ENCODE measurements at places on chromosomes 13 and 19.
A peak's percentile ranks its signal among the peaks of the same experiment; 100 is the strongest.

DNA sequence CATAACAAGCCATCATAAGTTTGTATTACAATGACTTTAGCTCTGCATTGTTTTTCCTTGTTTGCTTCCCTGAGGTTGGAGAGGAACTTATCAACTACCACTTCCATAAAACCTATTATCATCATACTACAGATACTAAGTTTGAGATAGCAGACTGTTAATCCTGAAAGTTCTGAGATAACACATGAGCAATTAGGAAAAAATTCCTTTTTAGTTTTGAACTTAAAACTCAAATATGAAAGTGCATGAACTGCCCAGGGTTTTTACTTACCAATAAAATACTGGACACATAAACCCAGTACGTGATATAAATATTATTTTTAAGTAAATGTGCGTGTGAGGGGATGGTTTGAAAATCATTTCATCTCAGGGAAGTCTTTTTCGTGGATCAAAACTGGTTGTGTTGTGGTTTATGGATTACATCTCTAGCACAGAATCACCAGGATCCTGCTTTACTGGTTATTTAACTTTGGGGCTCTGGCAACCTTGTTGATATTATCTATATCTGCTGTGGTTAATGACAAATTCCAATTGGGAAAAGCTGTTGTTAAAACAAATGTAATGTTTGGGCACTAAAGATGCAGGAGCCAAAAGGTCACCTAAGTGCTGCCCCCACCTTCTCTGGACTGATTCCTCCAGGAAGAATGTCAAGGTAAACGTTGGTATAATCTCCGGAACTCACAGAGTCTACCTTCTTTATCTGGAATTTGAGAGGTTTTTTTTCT is 12.4 kb downstream of the CDX2 start:
- DNase-seq: no peak

- no peak for DNase-seq
Observed at GRCh38 chr19:10111405-10111811, at the start of gene P2RY11. Gene P2RY11 (plus strand): TSS chr19:10111693. CDS start chr19:10111722, 29 bp downstream.

GRCh38 chr13:83162493-83162892 is 719.8 kb downstream of the SLITRK1 start:
- no peak for DNase-seq

DNA sequence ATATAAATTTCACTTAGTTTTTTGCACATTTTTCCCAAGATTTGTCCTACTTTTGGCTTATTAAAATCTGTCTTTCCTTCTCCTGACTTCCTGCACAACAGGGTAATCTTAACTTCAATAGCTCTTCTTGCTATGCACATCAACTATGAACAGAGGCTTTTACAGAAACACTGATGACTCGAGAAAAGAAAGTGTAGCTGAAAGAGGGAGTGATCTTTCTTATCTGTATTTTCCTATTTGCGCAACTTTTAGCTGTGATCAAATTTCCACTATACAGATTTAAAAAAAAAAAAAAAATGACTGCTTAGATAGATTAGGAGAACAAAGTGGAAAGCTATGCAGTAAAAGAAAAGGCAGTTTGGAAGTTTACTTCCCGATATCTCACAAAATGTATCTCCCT is 406.9 kb downstream of the LIG4 start:
- DNase-seq: no peak

GRCh38 chr13:45782327-45783045 is 69.1 kb downstream of the SIAH3 start:
- DNase-seq: no peak

DNA sequence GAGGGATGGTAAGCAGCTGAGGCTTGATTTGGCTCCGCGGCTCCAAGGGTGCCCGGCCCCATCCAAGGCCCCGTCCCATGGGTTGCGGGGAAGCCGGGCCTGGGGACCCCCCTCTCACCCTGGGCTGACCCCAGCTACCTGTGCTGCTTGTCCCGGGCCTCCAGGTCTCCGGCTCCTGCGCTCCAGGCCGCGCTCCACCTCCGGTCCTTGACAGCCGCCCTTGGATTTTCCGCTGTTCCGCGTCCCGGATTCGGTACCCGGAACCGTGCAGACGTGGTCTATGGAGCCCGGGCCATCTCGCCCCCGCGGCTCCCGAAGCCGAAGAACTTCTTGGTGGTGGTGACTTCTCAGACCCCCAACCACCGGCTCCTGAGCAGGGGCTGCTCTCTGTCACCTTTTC is 48.3 kb upstream of the C1QTNF9B start:
- no peak for DNase-seq

DNA sequence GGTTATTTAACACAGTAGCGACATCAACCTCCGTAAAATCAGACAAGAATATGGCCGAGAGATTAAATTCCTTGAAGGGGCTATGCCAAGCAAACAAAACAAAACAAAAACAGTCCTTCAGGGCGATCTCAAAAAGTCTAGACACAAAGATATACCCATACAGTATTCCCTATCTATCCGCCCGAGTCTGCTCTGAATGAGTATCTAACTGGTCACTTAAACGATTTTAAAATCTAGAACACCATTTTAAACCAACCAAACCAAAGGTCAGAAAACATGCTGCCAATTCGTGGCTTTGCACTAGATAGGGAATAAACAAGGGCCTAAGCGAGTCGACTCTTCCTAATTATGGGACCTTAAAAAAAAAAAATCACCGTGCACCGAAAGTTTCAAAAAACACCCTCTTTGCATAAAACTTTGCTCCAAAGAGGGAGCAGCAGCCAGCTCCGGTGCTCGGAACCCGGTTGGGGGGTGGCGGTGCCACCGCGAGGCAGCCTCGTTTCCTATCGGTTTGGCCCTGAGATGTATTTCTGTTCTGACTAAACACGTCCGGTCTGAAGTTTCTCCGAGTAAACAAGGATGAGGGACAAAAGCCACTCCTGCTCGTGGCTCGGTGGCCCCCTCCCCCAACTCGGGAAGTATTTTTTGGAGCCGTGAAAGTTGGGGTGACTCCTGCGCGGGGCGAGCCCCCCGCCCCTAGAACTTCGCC is 1.8 kb downstream of the HMGB1 start:
- peak; percentile 46 for DNase-seq

- no peak for DNase-seq
Observed at GRCh38 chr13:108102771-108103170, 112.6 kb downstream of the LIG4 start.

- DNase-seq: no peak
Observed at GRCh38 chr19:20422216-20423205, 143.1 kb downstream of the ZNF737 start.

DNA sequence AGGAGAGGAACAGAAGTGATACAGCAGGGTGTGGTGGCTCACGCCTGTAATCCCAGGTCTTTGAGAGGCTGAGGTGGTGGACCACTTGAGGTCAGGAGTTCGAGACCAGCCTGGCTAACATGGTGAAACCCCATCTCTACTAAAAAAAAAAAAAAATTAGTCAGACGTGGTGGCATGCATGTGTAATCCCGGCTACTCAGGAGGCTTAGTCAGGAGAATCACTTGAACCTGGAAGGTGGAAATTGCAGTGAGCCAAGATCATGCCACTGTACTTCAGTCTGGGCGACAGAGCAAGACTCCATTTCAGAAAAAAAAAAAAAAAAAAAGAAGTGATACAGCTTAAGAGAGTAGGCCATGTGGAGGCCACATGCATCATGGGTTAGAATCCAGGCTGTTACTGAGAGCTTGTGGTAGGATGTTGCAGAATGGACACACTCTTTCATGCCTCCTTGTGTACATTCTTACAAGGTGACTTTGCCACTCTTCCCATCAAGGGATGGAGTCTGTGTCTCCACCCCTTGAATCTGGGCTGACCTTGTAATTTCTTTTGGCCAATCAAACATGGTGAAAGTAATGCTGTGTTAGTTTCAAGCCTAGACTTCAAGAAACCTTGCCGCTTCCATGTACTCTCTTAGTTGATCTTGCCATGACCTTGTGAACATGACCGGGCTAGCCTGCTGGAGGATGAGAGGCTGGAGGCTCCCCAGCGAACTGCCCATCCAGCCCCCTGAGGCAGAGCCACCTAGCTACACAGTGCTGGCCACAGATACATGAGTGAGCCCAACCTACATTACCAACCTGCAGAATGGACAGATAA is 12.3 kb downstream of the FAM187B start:
- DNase-seq: no peak

DNA sequence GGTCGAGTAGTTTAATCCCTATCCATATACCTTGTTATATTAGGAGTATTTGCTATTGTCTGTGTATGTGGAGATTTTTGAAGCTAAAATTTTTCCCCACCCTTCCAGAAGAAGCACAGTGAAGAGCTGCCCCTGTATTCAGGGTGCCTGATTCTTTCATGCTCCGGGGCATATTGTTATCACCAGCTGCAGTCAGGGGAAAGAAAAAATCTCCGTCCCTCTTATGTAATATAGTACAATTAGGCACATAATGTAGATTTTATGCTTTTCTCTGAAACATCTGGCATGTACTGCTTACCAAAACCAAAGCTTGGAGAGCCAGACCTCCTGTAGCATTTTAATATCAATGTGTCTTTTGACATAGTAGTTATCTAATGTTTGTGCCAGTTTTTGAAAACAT is 214.9 kb upstream of the EDNRB start:
- DNase-seq: no peak

GRCh38 chr13:44388427-44389059 is 14.9 kb downstream of the SERP2 start:
- DNase-seq: no peak

DNA sequence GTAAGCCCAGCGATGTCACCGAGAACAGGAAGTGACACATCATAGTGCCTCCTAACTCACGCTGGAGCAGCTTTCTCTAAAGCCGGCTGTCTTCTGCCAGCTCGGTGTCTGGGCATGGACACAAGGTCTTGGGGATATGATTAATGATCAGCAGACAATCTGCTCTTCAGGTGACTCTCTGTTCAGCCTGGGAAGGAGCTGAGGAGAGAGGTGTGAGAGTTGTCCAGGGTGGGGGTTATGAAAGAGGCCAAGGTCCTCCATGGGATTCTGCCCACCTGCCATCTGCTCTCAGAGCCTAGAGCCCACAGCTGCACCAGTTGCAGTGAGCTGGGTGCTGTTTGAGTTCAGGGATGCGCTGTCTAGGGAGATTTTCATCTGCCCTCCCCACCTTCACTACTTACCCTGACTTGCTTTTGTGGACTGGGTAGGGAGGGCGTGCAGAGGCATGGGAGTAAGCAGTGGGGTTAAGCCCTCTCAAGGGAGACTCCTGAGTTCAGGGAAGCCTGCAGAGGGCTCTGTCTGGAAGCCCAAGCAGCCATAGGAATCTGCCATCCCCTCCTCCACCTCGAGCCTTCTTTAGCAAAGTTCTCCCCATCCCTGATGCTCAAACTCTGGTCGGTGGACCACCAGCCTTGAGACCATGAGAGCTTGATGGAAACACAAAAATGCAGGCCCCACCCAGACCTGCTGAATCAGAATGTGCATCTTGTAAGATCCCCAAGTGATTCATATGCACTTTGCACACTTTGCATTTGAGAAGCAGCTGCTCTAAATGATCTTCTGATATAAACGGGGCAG is 539.7 kb downstream of the RFC3 start:
- no peak for DNase-seq

DNA sequence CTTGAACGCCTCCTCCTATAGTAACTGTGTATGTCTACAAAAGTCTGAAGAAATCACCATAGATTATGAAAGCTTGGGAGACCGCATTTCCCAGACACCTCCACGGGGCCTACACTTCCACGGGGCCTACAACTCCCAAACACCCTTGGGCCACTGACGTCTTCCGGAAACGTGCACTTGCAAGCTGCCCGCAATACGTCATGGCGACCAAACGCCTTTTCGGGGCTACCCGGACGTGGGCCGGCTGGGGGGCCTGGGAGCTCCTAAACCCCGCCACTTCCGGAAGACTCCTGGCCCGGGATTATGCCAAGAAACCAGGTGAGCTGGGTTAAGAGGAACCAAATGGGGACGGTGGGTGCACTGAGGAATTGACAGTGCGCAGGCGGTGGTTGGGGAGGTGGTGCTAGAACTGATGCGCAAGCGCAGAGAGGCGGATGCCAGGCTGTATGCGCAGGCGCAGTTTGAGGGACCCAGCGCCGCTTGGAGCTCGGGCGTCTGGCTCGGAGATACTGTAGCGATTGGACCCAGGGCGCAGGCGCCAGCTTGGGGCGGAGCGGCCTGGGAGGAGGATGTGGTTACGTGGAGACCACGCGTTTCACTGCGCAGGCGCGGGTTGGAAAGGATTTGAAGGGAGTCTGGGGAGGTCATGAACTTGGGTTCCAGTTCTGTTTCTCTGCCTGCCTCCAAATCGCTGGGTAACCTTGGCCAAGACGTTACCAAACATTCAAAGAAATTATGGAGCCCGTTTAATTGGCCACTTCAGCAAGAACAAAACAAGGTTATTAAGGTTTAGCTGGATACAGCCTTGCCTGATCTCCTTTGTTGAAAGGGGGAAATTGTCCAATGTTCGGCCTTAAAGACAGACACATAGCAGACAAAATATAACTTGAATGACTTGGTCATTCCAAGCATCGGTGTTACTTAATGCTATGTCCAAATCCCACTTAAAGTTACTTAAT is at the start of gene MRPL54:
Gene MRPL54 (plus strand): TSS at position 182 of the 959 bp plus-strand sequence. CDS start 19 bp downstream, at position 201.
- DNase-seq: peak; percentile 99

DNA sequence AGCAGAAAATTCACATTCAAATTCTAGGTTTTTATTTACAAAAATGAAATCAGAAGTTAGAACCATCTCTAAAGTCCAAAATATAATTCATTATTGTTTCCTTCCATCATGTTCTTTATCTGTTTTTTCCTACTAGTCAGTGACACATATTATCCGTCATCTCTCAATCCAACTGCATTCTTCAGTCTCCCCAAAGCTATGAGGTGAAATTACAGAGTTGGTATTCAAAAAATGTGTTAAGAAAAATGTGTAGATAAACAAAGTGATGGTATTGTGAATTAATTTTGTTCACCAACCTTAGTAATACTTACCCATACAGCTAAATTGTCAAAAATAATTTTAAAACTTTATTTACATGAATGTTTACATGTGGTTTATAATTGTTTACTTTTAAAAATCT is 448.7 kb upstream of the MIR17HG start:
- no peak for DNase-seq

DNA sequence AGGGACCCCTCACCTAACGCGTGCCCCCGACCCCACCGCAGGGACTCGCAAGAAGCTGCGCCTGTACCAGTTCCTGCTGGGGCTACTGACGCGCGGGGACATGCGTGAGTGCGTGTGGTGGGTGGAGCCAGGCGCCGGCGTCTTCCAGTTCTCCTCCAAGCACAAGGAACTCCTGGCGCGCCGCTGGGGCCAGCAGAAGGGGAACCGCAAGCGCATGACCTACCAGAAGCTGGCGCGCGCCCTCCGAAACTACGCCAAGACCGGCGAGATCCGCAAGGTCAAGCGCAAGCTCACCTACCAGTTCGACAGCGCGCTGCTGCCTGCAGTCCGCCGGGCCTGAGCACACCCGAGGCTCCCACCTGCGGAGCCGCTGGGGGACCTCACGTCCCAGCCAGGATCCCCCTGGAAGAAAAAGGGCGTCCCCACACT is 4.7 kb upstream of the MYBPC2 start:
- DNase-seq: no peak

DNA sequence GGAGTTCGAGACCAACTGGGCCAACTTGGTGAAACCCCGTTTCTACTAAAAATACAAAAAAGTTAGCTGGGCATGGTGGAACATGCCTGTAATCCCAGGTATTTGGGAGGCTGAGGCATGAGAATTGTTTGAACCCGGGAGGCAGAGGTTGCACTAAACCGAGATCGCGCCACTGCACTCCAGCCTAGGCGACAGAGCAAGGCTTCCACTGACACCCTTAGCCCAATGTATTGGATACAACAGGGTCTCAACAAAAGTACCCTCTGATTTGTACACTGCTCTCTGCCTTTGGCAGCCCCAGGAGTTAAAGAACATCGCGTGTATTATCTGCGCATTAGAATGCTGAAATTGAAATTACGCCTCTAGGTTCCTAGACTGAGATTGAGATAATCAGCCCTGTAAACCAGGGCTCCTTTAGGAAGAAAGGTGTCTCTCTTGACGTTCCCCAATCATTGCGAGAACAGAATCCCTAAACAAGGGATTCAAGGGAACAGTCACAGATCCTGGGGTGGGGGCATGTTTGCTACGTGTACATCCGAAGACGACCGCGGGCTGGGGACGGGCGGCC is 21.9 kb downstream of the IPO5 start:
- no peak for DNase-seq

All from activated CD8-positive, alpha-beta memory T cell treated with anti-CD3 and anti-CD28 coated beads for 4 hours (primary cell).